ENCODE measurements at places on chromosomes 7 and 10. TPM values are rescaled to one million over a fixed set of nuclear protein-coding genes. Genes with fewer than 3 reads are reported as not detected.
A peak's percentile ranks its signal among the peaks of the same experiment; 100 is the strongest.

DNA sequence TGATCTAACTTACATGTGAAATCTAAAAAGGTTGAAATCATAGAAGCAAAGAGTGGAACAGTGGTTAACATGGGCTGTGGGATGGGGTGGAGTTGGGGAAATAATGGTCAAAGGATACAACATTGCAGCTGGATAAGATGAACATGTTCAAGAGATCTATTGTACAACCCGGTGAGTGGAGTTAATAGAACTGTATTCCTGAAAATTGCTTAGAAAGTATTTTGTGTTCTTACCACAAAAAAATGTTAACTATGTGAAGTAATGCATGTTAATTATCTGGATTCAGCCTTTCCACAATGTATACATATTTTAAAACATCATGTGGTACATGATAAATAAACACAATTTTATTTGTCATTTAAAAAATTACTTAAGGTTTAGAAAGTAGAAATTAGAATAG is 271.0 kb upstream of the LRRTM3 start:
- DNase-seq = no peak
- H3K36me3 ChIP-seq = no peaks in the 10 kb centered on the region
- peaks cover 4% of the 10 kb centered on the region for H3K27me3 ChIP-seq
- no peaks in the 10 kb centered on the region for H3K4me1 ChIP-seq
- H3K4me3 ChIP-seq = no peak overlapping the region

GRCh38 chr10:31687663-31688482 is 240.8 kb downstream of the ARHGAP12 start:
- no peaks in the 10 kb centered on the region for H3K4me1 ChIP-seq
- H3K36me3 ChIP-seq = peaks cover 7% of the 10 kb centered on the region
- no peaks in the 10 kb centered on the region for H3K27me3 ChIP-seq
- no peak for DNase-seq

GRCh38 chr10:680146-680545 is 9.3 kb downstream of the DIP2C start:
- H3K4me1 ChIP-seq = peaks cover 4% of the 10 kb centered on the region
- no peak overlapping the region for H3K27ac ChIP-seq
- no peak for DNase-seq
- H3K4me3 ChIP-seq = no peak overlapping the region
- H3K27me3 ChIP-seq = no peaks in the 10 kb centered on the region

- H3K27ac ChIP-seq = no peak overlapping the region
- no peaks in the 10 kb centered on the region for H3K36me3 ChIP-seq
- no peak overlapping the region for H3K4me3 ChIP-seq
- H3K4me1 ChIP-seq = peaks cover 29% of the 10 kb centered on the region
- no peak for DNase-seq
Measured at GRCh38 chr10:78304091-78305045, 270.7 kb downstream of the RPS24 start.

GRCh38 chr10:102678842-102679289 is 34.6 kb downstream of the TRIM8 start:
- no peak overlapping the region for H3K4me3 ChIP-seq
- H3K4me1 ChIP-seq = peaks cover 41% of the 10 kb centered on the region
- no peaks in the 10 kb centered on the region for H3K27me3 ChIP-seq
- DNase-seq = peak; percentile 70
- peaks cover 12% of the 10 kb centered on the region for H3K36me3 ChIP-seq
- H3K27ac ChIP-seq = peak overlapping the region; percentile 29

DNA sequence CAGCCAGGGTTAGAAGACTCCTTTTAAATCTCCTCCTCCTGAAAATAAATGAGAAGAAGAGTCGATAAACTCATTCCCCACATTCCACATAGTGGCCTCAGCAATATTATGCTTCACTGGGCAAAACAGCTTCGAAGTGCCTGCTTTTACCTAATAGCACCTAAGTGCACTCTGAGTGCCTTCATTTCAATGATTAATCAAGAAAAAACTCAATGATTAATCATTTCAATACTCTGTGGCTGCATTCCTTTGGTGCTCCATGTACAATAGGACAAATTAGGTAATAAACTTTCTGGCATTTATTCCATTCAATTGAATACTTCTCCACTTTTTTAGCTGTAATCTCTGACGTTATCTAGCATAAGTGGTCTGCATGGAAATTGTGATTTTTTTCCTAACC is 174.6 kb downstream of the CCDC71L start:
- no peak for DNase-seq
- no peak overlapping the region for H3K4me3 ChIP-seq
- peaks cover 1% of the 10 kb centered on the region for H3K36me3 ChIP-seq
- peak overlapping the region; percentile 26 for H3K27ac ChIP-seq
- peaks cover 10% of the 10 kb centered on the region for H3K4me1 ChIP-seq

DNA sequence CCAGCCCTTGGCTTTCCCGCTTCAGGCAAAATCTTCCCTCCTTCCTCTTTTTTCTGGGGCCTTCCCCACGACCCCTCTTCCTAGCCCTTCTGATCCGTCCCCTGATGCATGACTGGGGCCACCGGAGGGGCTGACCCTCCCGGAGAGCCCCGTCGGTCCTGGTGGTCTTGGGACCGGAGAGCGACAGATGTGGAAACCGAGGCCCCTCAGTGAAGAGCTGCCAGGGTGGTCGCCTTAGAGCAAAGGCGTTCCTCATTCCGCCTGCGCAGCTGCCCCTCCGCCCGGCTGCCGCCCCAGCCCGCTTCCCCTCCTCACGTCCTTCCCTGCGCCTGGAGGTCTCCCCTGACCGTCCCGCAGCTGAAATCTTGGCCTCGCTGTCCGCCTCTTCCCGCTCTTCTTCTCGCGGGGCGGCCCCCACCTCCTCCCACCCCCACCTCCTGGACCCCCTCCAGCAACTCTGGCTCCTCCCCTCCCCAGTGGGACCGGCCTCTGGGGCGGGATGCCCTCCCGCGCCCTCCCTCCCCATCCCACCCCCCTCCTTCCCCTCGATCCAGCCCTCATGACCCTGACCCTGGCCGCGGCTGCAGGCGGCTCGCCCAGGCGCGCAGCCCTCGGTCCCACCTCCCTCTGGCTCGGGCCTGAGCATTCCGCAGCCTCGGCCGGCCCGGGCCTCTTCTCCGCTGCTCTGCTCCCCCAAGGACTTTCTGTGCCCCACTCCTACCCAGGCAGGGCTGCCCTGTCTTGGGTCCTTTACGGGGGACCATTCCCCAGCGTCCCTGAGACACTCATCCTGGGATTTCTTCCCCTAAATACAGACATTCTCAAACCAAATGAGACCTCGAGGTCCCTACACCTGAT is at the start of gene RARRES2:
Gene RARRES2 (minus strand): TSS at position 367 of the 858 bp plus-strand sequence. CDS start 1,020 bp downstream, outside the sequence.
- H3K27me3 ChIP-seq = peaks cover 46% of the 10 kb centered on the region
- H3K36me3 ChIP-seq = no peaks in the 10 kb centered on the region
- peaks cover 12% of the 10 kb centered on the region for H3K4me1 ChIP-seq
- H3K27ac ChIP-seq = no peak within 1 kb of the TSS
- peak within 1 kb of the TSS; percentile 61 for H3K4me3 ChIP-seq
- DNase-seq = no peak

DNA sequence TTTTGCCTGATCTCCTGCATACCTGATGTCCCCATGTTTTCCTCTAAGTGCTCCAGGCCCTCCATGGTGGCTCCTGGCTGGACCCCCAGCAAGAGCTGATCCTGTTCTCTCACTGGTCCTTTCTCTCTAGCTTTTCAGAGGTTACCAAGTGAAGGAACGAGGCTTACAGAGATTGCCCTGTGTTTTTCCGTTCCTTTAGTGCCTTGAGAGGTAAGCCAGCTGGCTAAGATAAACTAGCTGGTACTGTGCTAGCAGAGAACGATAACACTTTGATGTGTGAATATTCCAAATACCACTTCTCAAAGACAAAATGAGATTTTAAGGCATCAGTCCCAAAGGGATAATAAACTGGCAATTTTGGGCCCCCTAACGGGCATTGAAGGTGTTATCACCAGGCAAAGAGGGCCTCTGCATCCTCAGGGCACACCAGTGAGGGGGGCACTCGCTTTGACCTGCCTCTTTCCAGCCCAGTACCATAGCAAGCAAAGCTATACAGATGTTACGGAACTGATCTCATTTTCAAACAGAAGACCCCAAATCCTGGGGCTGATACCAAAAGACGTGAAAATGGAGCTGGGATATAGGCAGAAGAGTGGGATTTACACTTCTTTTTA is 8.4 kb upstream of the CCNY start:
- no peak for DNase-seq
- peaks cover 2% of the 10 kb centered on the region for H3K4me1 ChIP-seq
- H3K4me3 ChIP-seq = no peak overlapping the region
- H3K36me3 ChIP-seq = peaks cover 3% of the 10 kb centered on the region
- no peak overlapping the region for H3K27ac ChIP-seq

VPS37D gene
- 15.6 TPM for total RNA-seq

TMEM225B gene
- total RNA-seq = 1.4 TPM

Measured in progenitor cell of endocrine pancreas (in vitro differentiated cells).